HCEC 1CT (cell line): ENCODE measurements at places on chromosomes 12 and 14.

DNA sequence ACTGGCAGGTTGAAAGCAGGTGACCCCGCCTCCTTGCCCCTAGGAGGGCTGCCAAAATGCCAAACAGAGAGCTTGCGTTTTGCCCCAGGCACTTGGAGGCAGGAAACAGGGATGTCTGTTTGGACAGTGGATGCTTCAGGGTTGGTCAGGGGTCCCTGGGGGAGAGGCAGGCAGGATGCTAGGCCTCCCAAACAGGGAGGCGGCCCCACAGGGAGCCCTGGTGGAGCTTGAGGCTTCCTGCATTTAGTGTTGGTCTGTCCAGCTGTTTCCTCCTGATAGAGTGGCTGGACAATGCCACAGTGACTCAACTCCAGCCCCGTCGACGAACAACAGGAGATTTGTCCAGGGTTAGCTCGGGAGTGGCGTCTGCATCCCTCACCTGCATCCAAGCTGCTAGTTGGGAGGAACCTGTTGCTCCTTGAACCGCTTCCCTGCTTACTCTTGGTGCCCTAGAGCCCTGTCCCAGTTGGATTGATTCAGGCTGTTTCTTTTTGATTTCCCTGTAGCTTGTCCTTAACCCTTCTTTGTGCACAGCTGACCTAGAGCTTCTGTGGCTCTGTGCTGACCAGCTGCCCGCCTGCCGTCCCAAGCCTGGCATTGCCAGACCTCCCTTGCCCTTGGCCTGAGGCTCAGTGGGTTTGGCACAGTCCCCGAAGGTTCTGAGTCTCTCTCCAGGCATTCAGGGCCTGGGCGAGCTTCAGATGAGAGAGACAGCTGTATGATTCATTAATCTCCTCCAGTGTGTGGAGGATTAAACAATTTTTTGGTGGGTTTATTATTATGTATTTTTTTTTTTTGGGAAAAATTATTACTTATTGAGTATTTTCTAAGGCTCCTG, 45.9 kb downstream of the TSPAN9 start:
- peak; percentile 76 for DNase-seq

GRCh38 chr14:85853996-85854526, 324.1 kb downstream of the FLRT2 start:
- peak; percentile 48 for DNase-seq

GRCh38 chr14:68198713-68199495, 379.3 kb downstream of the RAD51B start:
- no peak for DNase-seq

DNA sequence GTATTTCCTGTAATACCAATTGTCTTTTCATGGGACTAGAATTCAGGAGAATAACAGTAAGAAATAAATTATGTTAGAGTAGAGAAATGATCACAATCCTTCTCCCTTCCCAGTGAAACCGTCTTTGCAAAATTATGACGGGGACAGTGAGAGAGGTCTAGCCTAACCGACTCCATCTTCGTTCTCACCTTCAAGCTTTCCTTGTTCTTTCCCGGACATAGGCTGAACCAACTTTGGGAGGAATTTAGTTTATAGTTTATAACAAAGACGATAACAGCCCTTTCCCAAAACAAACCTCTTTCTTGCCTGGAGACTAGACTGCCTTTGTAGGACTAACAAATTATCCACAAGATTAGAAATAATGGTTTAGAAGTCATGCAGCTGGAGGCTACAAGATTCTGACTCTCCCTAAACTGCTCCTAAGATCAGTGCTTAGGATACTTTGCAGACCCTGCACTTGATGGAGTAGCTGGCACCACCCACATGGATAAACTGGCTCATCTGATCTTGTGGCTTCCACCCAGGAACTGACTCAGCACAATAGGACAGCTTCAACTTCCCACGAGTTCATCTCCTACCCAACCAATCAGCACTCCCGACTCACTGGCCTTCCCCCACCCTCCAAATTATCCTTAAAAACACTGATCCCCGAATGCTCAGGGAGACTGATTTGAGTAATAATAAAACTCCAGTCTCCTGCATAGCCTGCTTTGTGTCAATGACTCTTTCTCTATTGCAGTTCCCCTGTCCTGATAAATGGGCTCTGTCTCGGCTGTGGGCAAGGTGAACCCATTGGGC, 521.2 kb upstream of the TBX3 start:
- DNase-seq: peak; percentile 72

GRCh38 chr14:20820063-20820904, 17.6 kb upstream of the RNASE1 start:
- DNase-seq: no peak
